ENCODE measurements at places on chromosomes 11 and 22.

DNA sequence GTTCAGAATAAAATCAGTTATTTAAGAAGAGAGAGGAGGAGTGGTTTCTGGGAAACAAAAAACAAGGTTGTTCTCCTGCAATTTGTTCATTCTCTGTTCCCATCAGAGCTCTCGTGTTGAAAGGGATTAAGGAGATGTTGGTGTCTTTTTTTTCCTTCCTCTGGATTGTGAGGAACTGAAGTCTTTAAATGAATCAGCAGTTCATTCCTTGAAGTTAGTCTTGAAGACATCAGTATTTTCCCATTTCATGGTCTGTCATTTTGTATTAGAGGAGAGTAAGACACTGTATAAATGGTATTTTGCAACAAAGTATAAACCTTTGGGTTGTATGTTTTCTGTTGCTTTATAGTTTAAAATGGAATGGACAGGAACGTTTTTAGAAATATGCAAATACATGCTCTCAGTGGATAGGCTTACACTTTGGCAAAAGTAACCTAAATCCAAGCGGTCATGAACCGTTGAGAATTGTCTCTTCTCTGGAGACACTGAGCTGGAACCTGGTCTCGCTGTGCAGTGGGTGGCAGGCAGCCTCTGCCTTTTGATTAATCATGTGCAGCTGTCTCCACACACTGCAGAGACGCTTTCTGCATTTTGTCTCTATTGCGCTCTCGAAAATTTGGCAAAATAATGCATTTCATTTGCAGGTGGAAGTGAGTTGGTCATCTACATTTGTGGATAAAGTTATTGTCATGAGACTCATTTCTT is 33.0 kb downstream of the SAMM50 start:
- DNase-seq = no peak

DNA sequence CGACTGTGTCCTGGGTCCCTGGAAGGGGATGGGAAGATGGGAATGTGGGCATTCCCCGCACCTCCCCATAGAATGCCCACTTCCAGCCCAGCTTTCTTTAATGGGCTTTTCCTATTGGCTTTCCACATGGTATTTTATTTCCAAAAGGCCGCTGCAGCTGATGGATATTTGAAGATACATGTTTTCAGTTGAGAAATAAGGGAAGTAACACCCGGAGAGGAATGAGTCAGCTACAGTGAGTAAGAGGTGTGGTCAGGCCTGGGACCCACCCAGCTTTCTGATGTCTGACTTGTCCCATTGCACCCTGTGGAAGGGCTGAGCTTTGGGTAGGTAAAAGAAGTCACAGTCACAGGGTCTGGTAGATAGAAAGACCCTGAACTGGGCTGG is 476.9 kb downstream of the MIAT start:
- DNase-seq = no peak

- no peak for DNase-seq
Measured at GRCh38 chr11:132605825-132606570, 926.3 kb downstream of the OPCML start.

- DNase-seq = no peak
Measured at GRCh38 chr11:15494740-15495139, 380.0 kb downstream of the INSC start.

- DNase-seq = no peak
Measured at GRCh38 chr11:26839911-26840698, 118.2 kb upstream of the SLC5A12 start.

GRCh38 chr22:49826603-49827270 is 936 bp downstream of the BRD1 start:
- peak; percentile 29 for DNase-seq

DNA sequence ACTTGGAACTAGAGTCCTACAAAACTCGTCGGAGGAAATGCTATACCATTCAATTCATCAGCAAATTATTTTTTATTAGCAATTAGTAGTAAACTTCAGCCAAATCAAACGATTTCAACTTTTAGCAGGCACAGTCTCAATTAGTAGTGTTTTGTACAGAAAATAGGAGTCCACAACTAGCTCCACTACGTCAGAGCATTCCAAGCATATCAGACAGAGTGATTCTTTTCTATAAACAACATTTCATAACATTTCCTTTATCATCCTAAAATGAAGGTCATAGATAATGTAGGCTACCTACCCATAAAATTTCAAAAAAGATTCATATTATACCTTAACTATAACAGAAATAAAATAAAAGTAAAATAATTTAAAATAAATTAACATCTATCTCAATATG is 169.9 kb downstream of the KIF18A start:
- DNase-seq = no peak

- no peak for DNase-seq
Measured at GRCh38 chr11:16587670-16588069, 150.8 kb upstream of the C11orf58 start.

DNA sequence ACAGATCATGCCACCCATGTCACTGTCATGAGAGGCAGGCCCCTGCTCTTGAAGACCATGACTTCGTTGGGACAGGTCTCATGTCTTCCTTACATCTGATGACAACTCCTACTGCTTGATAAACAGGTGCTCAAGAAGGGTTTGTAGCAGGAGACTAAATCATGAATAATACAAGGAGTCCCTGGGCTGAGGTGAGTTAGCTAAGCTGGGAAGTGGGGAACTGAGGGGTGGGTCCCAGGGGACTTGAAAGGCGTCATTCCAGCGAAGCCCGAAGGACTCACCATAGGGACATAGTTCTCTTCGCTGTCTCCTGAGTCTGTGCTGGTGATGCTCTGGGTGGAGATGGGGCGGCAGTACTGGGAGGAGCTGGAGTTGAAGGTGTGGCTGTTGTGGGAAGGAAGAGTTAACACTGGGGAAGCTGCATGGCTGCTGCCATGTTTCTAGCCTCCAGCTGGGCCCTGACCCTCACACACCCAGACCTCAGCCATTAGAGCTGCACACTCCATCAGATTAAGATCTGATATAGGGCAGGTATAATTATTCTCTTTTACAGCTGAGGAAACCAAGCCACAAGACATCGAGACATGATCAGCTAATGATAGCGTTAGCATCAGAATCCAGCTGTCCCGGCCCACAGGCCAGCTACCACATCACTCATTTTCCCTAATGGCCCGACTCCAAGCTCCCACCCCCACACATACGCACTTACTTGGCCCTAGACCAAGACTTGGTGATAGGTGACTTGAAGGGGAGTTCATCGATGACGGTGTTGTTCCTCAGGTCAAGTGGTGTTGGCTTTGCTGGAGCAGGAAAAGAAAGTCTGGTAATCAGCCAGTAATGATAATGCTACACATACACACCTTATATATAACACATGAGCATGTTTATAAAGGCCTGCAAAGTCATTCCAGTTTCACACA is 32.9 kb downstream of the USP35 start:
- no peak for DNase-seq

DNA sequence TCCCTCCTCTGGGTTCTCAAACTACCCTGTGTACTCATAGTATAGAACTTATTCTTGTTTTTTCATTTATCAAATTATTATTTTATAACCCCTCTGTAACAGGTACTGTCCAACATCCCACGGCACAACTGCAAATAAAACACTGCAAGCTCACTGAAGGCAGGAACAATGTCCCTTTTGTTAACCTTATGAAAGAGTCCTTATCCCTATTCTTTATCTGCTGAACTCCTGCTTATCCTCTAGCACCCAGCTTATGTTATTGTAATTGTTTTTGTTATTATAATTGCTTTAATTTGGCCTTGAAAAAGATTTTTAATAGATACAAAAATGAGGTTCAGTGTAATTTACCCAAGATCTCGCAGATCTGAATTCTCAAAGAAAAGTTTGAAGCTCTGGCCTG is 130.4 kb downstream of the MSANTD4 start:
- no peak for DNase-seq

DNA sequence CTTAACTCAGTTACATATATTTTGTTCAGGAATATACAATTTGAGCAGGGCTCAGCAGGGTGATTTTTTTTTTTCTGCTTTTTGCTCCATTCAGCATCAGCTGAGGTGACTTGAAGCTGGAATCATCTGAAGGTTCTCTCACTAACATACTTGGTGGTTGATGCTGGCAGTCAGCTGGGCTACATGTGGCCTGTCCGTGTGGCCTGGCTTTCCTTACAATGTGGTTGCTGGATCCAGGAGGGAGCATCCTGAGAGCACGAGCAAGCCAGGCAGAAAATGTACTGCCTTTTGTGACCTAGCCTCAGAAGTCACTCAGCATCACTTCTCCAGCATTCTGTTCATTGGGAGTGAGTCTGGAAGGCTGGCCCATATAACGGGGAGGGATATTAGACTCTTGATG is 151.6 kb upstream of the E2F8 start:
- DNase-seq = no peak

DNA sequence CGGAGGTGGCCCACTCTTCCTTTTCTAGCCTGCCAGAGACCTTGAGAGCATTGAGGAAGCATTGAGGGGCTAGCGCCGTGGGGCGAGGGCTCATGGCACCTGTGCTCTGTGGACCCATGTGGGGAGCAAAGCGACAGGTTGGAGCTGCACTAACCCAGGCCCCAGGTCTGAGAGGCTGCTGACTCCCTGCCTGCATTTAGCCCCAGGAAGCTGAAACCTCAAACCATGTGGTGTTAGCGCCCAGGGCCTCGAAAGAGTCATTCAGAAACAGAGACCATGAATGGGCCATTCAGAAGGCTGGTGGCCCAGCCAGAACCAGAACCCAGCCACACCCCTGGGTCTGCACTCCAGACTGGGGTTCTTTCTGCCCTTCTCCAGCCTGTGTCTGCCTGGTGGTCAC is 88.6 kb downstream of the BCR start:
- no peak for DNase-seq

DNA sequence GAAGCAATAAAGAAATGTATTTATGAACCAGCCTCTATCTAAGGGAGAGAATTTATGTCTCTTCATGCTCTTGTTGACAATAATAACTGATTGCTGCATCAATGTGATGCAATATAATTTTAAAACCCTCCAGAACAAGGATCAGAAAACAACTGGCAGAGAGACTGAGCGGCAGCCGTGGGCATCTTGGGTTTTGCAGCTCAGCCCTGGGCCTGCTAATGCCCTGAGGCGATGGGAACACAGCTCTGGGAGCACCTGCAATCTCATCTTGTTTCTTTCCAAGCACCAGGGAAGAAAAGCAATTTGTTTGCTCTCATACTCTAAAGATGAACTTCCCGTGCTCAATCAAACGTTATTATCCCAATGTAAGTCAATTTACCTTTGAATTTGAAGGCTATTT is 245.7 kb downstream of the ST3GAL4 start:
- no peak for DNase-seq

- no peak for DNase-seq
Measured at GRCh38 chr22:29215012-29215860, 9.5 kb downstream of the EMID1 start.

- DNase-seq = no peak
Measured at GRCh38 chr11:61273178-61274078, 21.7 kb downstream of the VWCE start.

- peak; percentile 46 for DNase-seq
Measured at GRCh38 chr22:44567846-44568493, 69.9 kb upstream of the RTL6 start.

DNA sequence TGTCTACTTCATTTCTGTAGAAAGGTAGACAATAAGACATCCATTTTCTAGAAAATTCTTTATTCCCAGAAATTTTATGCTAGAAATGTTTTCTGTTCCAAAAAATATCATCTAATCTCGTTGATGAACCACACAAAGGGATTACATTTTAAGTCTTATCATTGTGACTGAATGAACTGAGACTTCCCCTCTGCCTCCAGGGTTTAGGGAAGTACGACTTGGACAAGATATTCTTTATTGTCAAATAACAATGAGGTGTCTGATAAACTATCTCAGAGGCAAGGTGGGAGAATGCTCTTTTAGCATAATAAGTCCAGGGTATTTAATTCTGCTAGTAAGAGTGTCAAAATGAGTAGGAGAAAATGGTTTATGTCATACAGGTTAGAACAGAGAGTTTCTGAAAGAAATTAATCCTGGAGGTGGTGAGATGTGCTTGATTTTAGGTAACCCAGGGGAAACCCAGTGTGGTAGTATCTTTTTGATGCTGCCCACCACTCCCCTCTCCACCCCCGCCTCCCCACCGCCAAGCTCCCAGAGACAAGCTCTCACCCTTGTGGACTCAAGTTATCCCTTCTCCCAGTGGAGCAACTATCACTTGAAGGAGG is 100.6 kb downstream of the CD44 start:
- no peak for DNase-seq

DNA sequence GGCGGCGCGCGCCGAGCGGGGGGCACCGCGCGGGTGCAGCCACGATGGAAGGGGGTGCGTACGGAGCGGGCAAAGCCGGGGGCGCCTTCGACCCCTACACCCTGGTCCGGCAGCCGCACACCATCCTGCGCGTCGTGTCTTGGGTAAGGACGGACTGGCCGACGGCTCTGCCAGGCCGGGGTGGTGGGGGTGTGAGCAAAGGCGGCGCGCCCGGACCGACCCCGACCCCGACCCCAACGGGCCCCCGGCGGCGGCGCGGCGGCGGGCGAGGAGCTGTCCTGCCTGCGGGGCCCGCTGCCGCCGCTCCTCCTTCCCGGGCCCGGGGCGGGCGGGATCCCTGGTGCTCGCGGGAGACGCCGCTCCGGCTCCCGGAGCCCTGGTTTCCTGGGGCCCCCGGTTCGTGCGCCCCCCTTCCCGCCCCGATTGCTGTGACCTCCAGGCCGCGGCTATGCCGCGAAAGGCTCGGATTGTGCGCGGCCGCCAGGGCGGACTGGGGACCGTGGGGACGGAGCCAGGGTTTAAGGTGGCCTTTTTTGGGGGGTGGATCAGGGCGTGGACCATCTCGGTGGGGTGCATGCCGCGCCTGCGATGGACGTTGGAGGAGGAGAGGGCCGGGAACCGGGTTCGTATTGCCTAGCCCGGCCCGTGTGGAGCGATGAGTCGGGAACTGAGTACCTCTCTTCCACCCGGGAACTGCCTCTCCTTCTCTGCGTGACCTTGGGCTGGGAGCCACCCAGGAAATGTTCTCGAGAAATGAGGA is at the start of gene SYNGR1:
TSS of gene SYNGR1 (plus strand) at position 25 of the 760 bp plus-strand sequence. CDS start at position 45, 20 bp downstream.
- no peak for DNase-seq

GRCh38 chr22:27810609-27811151 is 9.1 kb upstream of the MN1 start:
- DNase-seq = no peak

GRCh38 chr11:117479372-117479771 is 151.7 kb downstream of the CEP164 start:
- no peak for DNase-seq

GRCh38 chr11:17385926-17386325 is 2.5 kb downstream of the KCNJ11 start:
- no peak for DNase-seq

GRCh38 chr22:50551160-50551752 is 5.6 kb downstream of the KLHDC7B start:
- no peak for DNase-seq

DNA sequence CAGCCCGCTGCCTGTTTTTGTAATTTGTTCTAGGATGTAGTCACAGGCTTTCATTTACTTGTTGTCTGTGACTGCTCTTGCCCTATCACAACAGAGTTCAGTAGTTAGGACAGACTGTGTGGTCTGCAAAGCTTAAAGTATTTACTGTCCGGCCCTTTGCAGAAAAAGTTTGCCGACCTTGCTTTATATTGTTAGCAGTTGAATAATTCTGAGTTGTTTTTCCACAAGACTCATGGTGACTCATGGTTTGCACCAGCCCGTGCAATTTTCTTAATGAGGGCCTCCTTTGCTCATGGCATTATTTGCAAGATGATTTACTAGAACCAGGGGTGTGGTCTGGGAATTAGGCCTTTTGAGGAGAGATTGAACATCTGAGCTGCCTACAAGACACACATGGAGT is 110.6 kb downstream of the SCN3B start:
- DNase-seq = no peak
